ENCODE measurements at places on chromosomes 12 and 14.

GRCh38 chr12:12977231-12977630, 22.8 kb downstream of the HEBP1 start:
- DNase-seq = no peak

GRCh38 chr12:120175537-120175936, 19.0 kb downstream of the GCN1 start:
- no peak for DNase-seq

GRCh38 chr12:12784911-12785814, at the start of gene APOLD1:
APOLD1 (plus strand) TSS chr12:12785659; CDS start chr12:12785692, 33 bp downstream.
- DNase-seq = no peak

GRCh38 chr12:4991373-4991772, 52.3 kb upstream of the KCNA5 start:
- no peak for DNase-seq
